ENCODE measurements at places on chromosomes 2 and 18. TPM values are rescaled to one million over a fixed set of nuclear protein-coding genes. Genes with fewer than 3 reads are reported as not detected.

Gene IL36G
- not detected for total RNA-seq

Gene CHRND
- total RNA-seq, result not detected

GRCh38 chr2:70724366-70724765 lies 43.6 kb downstream of the ADD2 start:
- DNase-seq, result no peak

- DNase-seq, result no peak
Observed at GRCh38 chr2:27965841-27966240, 75.3 kb downstream of the BABAM2 start.

DNA sequence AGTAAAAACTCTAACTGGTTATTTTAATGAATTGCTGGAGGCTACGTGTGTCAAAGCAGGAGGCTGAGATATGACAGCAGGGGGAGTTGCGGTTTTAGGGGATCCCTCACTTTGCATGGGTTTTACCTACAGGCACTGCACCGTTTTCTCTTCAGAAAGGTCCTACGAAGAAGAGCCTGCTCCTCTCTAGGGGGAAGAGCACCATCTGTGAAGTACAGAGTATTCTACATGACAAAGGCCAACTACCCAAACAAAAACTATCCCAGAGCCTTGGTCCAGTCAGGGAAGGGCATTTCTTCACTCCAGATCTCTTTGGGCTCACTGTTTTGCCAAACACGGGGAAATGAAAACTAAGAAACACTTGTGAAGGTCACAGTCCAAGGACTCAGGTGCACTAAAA lies 696.7 kb upstream of the SOX11 start:
- no peak for DNase-seq

Gene ANKRD62
- total RNA-seq, result 0.20 TPM

Gene PDE11A
- 1.4 TPM for total RNA-seq

Gene ZNF236
- total RNA-seq, result 10.8 TPM

Gene PROKR1
- not detected for total RNA-seq

DNA sequence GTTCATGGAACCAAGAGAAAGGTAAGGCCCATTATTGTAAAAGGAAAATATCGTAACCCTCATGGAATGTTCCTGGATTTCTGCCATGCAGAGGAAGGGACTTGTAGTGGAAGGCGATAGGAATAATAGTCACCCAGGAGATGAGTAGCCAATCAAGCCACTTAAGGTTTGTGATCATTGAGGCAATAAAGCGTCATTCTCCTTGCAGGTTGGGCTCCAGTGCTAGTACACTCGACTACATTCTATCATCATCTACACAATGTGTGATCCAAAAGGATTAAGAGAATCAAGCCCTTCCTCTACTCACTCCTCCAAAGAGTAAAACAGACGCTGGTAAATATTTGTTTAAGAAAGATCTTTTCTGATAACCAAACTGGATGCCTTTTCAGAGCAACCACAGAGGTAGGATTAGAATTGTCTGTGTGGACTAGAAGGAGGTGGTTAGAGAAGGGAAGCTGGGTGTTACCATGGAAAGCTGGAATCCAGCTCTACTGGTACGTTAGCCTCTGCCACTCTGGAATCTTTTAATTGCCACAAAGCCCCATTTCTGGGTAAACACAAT lies 245.7 kb downstream of the IKZF2 start:
- DNase-seq, result peak; percentile 96

- no peak for DNase-seq
Observed at GRCh38 chr2:199883474-199884212, 27.4 kb upstream of the C2orf69 start.

Gene NPPC
- total RNA-seq, result not detected

GRCh38 chr18:58697146-58697545 lies 25.9 kb downstream of the MALT1 start:
- no peak for DNase-seq

Gene SERPINB10
- not detected for total RNA-seq

Gene COBLL1
- 8.0 TPM for total RNA-seq
